ENCODE measurements at places on chromosomes 4 and X. TPM values are rescaled to one million over a fixed set of nuclear protein-coding genes. Genes with fewer than 3 reads are reported as not detected.

- no peak overlapping the region for H3K4me3 ChIP-seq
- peaks cover 21% of the 10 kb centered on the region for H3K27me3 ChIP-seq
- no peak for DNase-seq
- no peaks in the 10 kb centered on the region for H3K36me3 ChIP-seq
These were observed 1.3 kb downstream of the INPP4B start for GRCh38 chr4:142844782-142845181.

DNA sequence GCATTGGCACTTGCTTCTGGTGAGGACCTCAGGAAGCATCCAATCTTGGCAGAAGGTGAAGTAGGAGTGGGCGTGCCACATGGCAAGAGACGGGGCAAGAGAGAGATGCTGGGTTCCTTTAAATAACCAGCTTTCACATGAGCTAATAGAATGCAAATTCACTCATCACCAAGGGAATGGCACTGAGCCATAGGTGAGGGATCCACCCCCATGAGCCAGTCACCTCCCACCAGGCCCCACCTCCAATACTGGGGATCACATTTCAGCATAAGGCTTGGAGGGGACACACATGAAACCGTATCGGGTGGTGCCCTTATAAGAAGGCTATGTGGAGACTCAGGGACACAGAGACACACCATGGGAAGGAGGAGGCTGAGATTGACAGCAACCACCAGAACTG lies 140.0 kb upstream of the MSX1 start:
- H3K27me3 ChIP-seq: no peaks in the 10 kb centered on the region
- H3K4me3 ChIP-seq: no peak overlapping the region
- H3K4me1 ChIP-seq: no peaks in the 10 kb centered on the region
- no peaks in the 10 kb centered on the region for H3K36me3 ChIP-seq
- H3K27ac ChIP-seq: no peak overlapping the region

GRCh38 chr4:84479663-84480062 lies 19.4 kb downstream of the NKX6-1 start:
- peaks cover 73% of the 10 kb centered on the region for H3K27me3 ChIP-seq
- no peak overlapping the region for H3K27ac ChIP-seq
- H3K4me3 ChIP-seq: no peak overlapping the region

DNA sequence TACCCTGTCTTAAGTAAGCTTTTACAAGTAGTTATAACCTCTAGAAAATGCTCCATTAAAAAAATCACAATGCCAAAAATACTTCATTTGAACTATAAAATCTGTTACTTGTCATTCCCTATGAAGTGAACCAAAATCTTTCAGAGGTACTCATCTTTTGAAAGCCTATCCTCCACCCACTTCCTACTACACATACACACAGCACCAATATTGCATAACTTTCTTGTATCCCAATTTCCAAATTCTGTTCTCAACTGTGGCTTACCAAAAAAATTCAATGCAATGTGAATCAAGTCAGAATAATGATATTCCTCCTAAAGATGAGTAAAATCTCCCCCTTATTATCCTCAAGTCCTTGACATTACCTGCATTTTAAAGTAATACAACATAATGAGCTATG lies 15.9 kb downstream of the DHX15 start:
- no peak for DNase-seq
- no peak overlapping the region for H3K27ac ChIP-seq
- H3K27me3 ChIP-seq: no peaks in the 10 kb centered on the region
- no peaks in the 10 kb centered on the region for H3K4me1 ChIP-seq
- H3K36me3 ChIP-seq: peaks cover under 1% of the 10 kb centered on the region

PARM1 gene
- not detected for total RNA-seq

POLA1 gene
- 18.6 TPM for total RNA-seq

MAGEE2 gene
- not detected for total RNA-seq

Measured in endothelial cell of umbilical vein (primary cell).